ENCODE measurements at places on chromosomes 2 and 18.
A peak's percentile ranks its signal among the peaks of the same experiment; 100 is the strongest.

DNA sequence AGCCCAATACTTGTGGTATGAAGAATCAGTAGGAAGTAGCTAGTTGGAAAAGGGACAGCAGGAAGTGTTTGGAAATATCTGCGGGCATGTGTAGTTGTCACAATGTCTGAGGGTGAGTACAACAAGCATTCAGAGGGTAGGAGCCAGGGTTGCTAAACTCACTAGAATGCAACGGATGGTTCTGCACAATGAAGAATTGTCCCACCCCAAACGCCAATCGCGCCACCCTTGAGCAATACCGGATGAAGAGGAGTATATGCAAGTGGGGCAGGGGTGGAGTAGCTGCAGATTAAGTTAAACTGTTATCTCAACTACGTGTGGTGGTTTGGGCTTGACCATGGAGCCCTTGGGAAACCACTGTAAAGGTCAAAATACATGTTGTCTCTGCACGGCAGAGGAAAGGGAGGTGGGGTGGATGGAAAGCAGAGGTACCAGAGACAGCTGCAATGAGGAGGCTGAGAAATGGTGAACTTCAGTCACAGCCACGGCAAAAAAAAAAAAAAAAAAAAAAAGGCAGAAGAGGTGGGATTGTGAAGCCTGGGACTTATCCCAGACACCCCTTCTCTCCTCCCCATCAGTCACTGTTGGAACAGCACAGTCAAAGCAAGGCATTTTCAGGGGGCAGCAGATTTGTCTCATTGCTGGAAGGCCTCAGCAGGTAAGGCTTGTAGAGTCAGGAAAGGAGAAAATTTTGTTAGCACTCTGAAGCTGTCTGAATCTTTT is 5.2 kb downstream of the CCL20 start:
- no peak for DNase-seq

DNA sequence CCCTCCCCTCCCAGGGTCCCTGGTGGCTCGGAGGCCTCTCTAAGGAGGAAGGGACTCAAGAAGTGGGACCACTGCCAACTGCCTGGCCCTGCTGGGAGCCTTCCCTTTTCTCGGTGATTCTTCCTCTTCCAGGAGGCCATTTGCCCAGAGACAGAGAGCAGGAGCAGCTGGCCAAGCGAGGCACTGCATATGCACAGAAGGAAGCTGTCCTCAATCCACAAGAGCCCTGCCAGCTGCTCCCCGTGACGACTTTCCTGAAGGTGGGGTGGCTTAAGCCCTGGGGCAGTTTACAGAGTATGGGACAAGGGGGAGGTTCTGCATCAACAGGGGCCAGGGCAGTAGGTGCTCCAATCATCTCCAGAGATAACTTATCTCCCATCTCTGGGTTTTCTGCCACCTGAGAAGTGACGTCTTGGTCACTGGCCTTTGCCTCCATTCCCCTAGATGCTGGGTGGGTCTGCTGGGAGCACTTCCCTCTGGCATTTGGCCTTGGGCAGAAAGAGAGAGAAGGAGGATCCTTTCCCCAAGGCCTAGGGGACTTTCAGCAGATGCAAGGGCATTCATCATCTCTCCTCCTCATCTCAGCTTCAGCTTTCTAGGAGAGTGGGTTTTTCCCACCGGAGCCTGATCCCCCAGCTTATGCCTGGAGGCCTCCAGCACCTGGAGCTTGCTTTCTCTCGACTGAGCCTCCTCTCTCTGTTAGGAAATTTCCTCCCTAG is 28.5 kb downstream of the CIB4 start:
- peak; percentile 62 for DNase-seq

- DNase-seq, result no peak
Observed at GRCh38 chr2:36769106-36769505, 72.6 kb downstream of the VIT start.

DNA sequence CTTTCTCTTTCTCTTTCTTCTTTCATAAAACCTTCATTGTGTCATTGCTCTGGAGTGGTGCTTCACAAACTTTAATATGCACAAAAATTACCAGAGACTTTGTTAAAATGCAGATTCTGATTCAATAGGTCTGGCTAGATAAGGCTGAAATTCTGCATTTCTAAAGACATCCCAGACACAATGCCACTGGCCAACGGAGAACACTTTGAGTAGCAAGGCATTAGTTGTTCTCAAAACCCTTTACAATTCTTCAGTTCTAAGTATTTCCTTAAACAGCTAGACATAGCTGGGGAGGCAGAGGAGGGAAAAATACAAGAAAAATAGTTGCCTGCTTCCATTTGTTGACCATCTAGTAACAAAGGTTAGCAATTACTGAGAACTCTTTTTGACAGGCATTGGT is 101.8 kb upstream of the PIK3C3 start:
- DNase-seq, result no peak

DNA sequence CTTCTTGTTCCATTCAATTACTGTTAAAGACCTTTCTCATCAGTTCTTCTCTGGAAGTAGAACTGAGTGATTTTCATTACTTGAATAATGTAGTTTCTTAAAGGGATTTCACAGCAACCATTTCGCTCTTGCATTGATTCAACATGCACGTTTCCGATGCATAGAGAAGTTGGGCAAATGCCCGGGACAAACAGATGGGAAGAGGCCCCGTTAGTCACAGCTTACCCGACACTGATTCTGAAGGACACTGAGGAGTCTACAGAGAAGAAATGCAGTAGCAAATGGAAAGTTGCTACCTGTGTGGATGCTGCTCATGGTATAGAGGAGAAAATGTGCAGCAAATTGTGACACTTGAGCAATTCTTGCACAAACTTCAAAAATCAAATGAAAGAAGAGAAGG is 32.3 kb upstream of the GCG start:
- DNase-seq, result no peak

DNA sequence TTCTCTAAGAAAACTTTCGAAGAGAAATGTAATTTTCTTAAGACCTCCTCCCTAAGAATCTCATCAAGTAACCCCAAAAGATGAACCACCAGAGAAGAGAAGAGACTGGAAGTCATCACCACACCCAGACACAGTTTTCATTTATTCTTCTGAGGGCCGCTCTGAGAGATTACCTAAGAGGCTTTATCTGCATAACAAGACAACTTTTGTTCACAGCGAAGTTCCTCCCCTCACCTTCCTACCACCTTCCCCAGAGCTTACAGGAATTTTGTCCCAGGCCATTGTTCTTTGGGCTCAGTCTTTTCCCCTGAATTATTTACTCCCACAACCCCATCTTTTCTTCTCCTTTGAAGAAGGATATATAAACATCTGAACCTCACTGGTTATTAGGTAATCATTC is 92.8 kb downstream of the AKAIN1 start:
- DNase-seq, result no peak

DNA sequence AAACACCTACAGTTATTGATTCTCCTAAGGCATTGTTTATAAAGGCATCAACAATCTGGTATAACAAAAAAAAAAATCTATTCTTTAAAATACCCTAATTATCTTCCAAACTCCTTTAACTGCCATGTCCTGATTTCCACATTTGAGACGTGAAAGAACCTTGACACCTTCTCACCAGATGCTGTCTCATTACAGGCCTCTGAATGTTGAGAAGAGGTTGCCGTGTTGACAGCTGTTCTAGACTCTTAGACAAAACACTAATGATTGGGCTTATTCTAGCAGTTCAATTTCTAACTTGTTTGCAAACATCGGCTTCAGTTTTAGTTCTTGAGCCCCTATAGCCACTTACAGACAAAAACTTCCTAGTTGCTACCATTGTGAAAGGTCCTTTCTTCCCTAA is 988.8 kb downstream of the LRP1B start:
- DNase-seq, result no peak

GRCh38 chr18:47917923-47918610 is 12.4 kb downstream of the SMAD2 start:
- DNase-seq, result no peak
